ENCODE measurements at places on chromosomes 2 and 18.

- DNase-seq: no peak
Observed at GRCh38 chr18:77316641-77317040, 67.0 kb downstream of the GALR1 start.

GRCh38 chr2:96866586-96866985, 3.3 kb downstream of the SEMA4C start:
- DNase-seq: no peak

DNA sequence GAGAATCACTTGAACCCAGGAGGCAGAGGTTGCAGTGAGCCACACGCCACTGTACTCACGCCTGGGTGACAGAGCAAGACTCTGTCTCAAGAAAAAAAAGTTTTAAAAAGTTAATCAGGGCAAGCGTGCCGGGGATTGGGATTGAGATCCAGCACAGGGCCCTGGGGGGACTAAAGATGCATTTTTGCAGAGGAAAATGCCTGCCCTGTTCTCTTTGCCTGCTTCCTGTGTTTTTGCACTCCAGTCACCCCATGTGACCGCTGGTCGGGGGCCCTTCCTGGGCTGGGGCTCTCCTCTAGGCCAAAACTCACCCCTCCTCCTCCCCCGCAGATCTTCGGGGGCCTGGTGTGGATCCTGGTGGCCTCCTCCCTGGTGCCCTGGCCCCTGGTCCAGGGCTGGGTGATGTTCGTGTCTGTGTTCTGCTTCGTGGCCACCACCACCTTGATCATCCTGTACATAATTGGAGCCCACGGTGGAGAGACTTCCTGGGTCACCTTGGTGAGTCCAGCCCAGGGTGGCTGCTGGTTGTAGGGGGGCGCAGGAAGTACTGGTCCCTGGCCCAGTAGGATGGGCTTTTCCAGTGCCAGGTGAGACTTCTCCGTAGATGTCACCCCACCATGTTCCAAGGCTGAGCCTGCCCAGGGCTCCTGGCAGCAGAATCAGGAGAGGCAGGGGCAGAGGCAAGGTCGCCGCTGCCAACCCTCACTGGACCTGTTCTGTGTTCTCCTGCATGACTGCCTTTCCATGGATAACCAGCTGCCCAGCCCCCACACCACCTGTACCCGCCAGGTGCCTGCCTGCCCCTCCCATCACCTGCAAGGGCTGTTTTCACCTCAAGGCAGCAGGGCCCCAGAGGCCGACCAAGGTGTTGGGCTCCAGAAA, 22.4 kb downstream of the MAL start:
- DNase-seq: no peak

DNA sequence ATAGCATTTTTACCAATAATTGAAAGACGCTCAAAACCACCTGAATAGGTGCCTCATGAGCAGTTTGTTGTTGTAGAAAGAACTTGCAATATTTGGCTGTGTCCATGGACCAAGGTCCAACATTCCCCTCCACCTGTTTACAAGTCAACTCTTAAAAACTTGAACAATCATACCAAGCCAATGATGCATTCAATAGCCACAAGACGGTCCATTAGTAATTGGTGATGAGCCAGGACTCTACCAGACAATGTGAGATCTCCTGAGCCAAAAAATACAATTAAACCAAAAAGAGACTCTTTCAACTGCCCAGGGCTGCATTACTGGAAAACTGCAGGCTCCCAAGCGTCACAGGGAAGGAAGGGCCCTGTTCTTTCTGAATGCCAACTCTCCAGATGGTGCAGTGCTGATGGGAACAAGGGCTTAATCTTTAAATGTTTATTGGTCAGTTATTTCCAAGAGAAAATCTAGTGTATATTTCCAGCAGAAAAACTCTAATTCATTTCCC, 118.8 kb upstream of the EPB41L3 start:
- no peak for DNase-seq

DNA sequence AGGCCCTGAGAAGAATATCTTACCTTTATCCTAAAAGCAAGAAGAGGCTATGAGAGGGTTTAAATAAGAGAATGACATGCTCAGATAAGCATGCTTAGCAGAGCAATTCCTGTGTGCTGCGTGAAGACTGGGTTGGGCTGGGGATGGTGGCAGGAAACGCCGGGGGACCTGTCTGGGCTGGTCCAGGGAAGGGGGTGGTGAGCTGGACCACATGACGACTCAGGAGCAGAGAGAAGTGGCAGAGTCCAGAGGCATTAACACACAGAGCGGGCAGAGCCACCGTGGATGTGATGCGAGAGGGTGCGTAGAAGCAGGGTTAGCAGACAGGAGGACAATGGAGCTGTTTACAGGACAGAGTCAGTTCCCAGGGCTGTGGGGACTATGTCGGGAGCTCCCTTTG, 84.5 kb downstream of the ZBTB7C start:
- no peak for DNase-seq

DNA sequence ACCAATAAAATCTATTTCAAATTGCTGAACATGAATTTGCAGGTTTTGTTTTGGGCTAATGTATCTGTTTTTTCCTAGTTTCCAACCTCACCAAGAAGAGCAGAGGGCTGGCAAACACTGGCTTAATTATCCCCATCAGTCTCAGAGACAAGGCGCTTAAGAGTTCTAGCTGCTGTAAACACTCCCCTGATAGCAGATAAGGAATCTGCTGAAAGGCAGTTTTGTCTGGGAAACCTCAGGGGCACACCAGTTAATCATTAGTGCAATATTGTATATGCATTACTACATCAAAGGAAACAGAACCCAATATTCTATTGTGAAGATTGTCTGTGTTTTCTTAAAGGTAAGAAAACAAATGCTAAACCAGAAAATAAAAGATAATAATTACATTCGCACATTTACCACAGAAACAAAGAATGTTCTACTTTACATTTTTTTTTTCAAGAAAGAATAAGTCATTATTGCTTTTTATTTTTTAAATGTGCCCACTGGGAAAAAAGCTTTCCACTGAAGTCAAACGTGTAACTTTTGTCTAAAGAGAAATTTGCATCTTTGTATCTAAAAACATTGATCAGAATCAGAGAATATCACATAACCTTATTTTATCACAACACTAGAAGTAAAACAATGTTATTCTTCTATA, 179.1 kb downstream of the ERBB4 start:
- DNase-seq: peak; percentile 33

DNA sequence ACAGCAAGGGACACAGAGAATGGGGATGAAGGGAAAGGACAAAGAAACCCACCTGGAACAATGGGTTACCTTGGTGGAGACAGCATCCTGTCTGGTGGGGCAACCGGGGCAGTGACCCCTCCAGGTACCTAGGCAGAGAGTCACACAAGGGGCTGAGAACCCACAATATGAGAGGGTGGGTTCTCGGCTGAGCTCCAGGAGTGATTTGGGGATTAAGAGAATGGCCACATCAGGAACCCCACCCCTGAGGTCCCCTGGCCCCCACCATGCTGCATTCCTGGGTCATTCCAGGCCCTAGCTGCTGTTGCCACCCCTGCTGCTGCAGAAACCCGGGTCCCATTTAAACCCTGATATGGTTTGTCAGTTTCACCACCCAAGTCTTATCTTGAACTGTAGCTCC, 172.3 kb downstream of the RTP5 start:
- DNase-seq: no peak

DNA sequence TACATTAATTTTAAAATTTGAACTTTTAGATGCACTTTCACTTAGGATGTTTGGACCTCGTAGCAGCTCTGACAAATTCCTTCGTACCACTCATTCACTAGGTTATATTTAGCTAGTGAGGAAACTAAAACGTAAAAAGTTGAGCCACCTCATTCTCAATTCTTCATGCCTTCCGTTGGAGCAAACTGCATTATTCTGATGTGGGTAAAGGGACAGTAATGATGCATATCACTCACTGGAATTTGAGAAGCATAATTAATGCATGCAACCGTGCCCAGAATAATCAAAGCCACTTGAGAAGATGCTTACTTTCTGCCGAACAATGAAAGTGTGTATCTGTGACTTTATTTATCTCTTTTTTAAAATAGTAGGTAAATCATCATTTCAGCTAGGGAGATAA, 2.2 kb downstream of the CNOT9 start:
- DNase-seq: no peak

DNA sequence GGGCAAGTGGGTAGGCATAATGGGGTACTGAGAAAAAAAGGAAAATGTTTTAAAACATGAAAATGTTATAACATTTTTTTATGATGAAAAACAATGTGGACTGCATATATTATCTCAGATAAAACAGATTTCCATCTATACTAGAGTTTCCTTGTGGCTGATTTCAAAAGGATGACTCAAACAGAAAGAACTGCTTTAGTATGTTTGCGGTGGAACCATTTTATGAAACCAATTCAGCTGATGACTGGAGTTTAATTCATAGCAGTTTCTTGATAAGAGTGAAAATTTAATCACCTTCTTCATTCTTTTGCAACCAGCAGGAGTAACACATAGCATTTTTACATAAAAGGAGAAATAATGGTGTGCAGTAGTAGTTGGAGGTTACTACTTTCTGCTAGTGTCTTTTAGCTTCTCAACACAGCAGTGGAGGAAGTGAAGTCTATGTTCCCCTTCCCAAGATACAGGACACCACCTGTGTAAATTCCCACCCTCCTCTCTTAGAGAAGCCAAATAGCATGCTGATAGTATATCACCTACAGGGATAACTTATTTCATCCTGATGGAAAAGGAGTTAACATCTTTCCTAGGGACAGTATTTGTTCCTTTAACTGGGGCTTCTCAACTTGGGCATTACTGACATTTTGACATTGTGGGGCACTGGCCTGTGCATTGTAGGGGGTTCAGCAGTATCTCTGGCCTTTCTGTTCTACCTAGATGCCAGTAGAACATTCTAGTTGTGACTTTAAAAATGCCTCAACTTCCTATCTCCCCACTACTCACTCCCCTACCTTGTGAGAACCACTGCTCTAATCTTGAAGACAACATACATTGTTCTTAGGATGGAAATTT, 29.9 kb downstream of the PELI1 start:
- no peak for DNase-seq

DNA sequence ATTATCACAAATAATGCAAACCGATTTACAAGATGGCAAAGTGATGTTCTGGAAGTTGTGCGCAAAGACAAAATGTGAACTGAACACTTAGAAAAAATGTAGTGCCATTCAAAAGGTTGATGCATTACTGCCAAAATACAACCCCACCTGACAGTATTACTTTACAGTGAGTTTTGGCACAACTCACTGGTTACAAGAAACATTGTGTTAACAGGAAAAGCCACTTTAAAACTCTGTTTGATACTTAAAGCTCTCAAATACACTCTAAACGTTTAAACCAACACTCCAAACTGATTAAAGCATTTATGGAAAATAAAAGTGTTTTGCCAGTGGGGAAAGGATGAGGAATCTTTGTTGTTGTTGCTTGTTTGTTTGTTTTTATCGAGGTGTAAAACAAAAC, 173.4 kb upstream of the SATB2 start:
- no peak for DNase-seq

DNA sequence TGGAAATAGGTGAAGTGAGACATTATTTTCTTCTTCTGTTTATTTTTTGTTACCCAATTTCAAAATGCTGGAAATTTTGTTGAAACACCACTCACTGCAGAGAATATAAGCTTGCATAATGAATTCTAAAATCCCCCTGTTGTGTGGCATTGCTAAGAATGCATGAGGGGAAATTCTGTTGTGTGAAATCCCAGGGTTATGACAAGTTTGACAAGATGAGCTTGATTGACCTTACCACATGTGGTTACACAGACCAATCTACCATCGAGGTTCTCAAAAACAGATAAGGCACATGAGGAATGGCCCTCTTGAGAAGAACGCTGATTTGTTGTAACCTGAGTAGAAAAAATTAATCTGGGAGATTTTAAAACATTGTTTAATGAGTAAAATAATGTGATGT, 261.6 kb upstream of the MMADHC start:
- DNase-seq: no peak

GRCh38 chr2:104474716-104475115, 379.2 kb upstream of the POU3F3 start:
- no peak for DNase-seq

GRCh38 chr2:195472501-195473234, 184.4 kb upstream of the SLC39A10 start:
- no peak for DNase-seq

- no peak for DNase-seq
Observed at GRCh38 chr2:175847128-175847527, 154.9 kb downstream of the LNPK start.

Measured in NCI-H82 (cell line).